Cortex of kidney (tissue), 1 donor: ENCODE measurements at places on chromosomes 6 and 20.

- no peak for DNase-seq
Measured at GRCh38 chr6:4351520-4352321, 216.3 kb upstream of the ECI2 start.

DNA sequence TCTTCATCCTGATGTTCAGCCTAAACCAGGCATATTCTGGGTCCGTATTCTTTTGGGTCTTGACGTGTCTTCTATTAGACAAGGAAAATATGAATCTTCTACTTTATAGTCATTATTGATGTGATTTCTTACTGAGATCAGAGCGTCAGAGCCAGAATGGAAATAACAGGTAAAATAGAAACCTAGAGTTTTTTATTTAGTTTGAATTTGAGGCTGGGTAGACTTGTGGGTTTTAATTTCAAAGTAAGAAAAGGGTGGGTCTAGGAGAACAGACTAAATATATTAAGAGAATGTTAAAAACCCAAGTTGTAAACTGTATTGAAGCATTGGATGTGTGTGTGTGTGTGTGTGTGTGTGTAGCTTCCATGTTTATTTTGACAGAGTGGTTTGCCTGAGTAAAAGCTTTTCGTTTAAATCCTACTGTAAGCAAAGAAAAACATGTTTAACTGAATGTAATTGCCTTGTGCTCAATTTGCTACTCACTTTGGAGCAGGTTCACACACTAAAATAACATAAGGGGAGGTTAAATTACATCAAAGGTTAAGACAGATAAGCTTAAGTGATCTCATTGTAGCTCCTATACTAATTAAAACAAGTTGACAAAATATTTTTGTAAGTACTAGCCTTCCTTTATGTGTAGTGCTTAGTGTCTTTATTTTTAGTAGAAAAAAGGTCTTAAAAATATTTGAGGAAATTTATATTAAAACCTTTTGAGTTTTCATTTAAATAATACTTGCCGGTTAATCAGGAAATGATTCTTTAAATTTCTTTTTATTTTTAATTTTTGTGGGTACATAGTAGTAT is 17.4 kb downstream of the HECA start:
- DNase-seq = no peak

GRCh38 chr20:38073307-38074071 is 39.9 kb downstream of the RPRD1B start:
- DNase-seq = no peak

DNA sequence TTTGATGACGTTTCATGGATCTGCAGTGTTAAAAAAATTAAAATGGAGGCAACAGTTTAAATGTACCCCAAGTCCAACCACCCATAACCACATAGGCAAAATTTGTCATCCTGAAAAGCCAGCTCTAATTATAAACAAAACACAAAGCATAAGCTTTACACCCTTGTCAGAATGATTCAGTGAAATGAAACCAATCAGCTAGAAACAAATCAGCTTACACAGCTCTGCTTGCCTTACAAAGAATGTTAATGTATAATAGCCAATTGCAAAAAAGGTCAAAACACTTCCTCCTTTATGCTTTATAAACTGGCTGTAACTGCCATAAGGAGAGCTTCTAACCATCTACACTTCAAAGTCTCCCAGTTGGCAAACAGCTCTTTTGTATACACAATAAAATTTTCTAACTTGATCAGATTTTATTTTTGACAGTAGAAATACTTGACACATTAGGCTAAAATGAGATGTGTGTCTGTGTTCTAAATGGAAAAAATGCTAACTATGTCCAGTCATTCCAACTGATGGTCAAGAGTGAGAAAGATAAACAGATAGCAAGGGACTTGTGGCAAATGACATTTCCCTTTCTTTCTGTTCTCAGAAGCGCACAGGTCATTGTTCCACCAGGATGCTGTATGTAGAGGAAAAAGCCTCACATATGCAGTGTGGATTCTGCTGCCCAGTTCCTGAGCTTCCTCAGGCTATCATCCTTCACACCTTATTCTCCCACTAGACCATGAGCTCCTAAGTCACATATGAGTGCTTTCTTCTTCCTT is 344.3 kb upstream of the ID4 start:
- no peak for DNase-seq

GRCh38 chr6:113291751-113292445 is 565.2 kb upstream of the MARCKS start:
- DNase-seq = no peak

- DNase-seq = no peak
Measured at GRCh38 chr6:130683761-130684517, 143.3 kb upstream of the SMLR1 start.

GRCh38 chr6:49635480-49635879 is 1.2 kb downstream of the RHAG start:
- DNase-seq = no peak

DNA sequence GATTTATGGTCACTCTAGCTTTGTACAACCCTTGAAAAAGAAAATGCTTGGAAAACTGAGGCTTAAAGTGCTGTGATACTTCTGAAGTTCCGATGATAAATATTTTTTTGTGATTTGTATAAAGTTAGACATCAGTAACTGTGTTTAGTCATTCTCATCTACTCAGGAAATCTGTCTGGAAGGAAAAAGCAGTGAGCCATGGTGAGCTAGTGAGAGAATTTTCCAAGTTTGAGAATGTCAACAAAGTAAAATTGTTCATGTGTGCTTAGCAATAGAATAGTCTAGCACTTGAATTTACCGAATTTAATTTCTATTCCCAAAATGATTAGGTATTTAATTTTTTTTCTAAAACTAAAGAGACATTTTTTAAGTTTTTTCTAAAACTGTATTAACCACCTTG is 41.3 kb upstream of the PLCB4 start:
- no peak for DNase-seq
